ENCODE measurements at places on chromosomes 3 and 15. TPM values are rescaled to one million over a fixed set of nuclear protein-coding genes. Genes with fewer than 3 reads are reported as not detected.

The FGF12 gene
- 291 TPM for total RNA-seq

The MME gene
- total RNA-seq = 16.5 TPM

The CD200R1 gene
- total RNA-seq = 2.9 TPM

The CDC25A gene
- 0.65 TPM for total RNA-seq

The TMEM158 gene
- total RNA-seq = 0.44 TPM

The CPB1 gene
- not detected for total RNA-seq

The ROPN1 gene
- 0.29 TPM for total RNA-seq

The FAN1 gene
- total RNA-seq = 9.8 TPM

The CYP1A1 gene
- total RNA-seq = 0.16 TPM

The C3orf49 gene
- not detected for total RNA-seq

The ST3GAL6 gene
- 36.3 TPM for total RNA-seq

The PLA2G4E gene
- 0.16 TPM for total RNA-seq

The GOLGA8Q gene
- 1.1 TPM for total RNA-seq

The ENTPD3 gene
- total RNA-seq = 0.29 TPM

The ALDH1A3 gene
- 3.4 TPM for total RNA-seq

The CILP gene
- total RNA-seq = 8.2 TPM

The KLHL6 gene
- total RNA-seq = 2.1 TPM

The ECE2 gene
- not detected for total RNA-seq

The RARRES1 gene
- total RNA-seq = 117 TPM

The GALNT15 gene
- total RNA-seq = 11.1 TPM

The METTL6 gene
- total RNA-seq = 10.8 TPM

The REC114 gene
- 1.8 TPM for total RNA-seq

The HIGD2B gene
- not detected for total RNA-seq

The ST8SIA2 gene
- total RNA-seq = 0.24 TPM

The RTP1 gene
- not detected for total RNA-seq

The C3orf80 gene
- 0.81 TPM for total RNA-seq

The CADM2 gene
- 8.9 TPM for total RNA-seq

The CHRD gene
- total RNA-seq = 12.2 TPM

The ESYT3 gene
- total RNA-seq = 0.91 TPM

The KNG1 gene
- 0.24 TPM for total RNA-seq

The MEGF11 gene
- total RNA-seq = not detected

The GMNC gene
- total RNA-seq = 0.34 TPM

The CCDC39 gene
- total RNA-seq = not detected

The ALDH1L1 gene
- total RNA-seq = 22.9 TPM

Measured in left cardiac atrium (tissue), 4 donors.